ENCODE measurements at places on chromosomes 5 and 9.

GRCh38 chr9:2497666-2498400 lies 123.8 kb upstream of the VLDLR start:
- no peak for DNase-seq

DNA sequence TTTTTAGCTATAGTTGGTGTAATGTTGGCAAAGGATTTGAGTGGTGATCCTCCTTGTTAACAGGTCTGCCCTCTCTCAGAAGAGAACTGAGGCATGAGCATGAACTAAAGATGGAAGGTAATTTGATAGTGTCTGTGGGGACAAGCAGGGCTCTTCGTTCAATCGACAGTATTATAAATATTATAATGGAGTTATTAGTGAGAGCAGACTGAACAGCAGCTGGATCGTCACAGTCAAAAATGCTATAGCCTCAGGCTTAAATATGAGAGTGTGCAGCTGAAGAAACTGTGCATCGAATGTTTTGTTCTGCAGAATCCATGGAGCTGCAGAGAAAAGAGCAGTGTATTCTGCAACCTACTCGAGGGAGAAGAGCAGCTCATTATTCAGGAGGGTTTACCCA lies 757.3 kb downstream of the DNAH5 start:
- no peak for DNase-seq

- no peak for DNase-seq
These were observed 4.6 kb downstream of the HOMER1 start for GRCh38 chr5:79509244-79509885.

GRCh38 chr5:134090522-134090921 lies 24.0 kb upstream of the TCF7 start:
- DNase-seq: no peak

- no peak for DNase-seq
These were observed 271.2 kb upstream of the IRX2 start for GRCh38 chr5:3022665-3023064.

GRCh38 chr9:114055061-114055460 lies 23.0 kb downstream of the AMBP start:
- no peak for DNase-seq

- no peak for DNase-seq
These were observed 142.2 kb upstream of the MAP3K1 start for GRCh38 chr5:56673171-56673570.

- DNase-seq: no peak
These were observed 885 bp downstream of the MPDZ start for GRCh38 chr9:13278368-13279246.

GRCh38 chr9:136613824-136614371 lies 48.8 kb upstream of the EGFL7 start:
- no peak for DNase-seq

- DNase-seq: no peak
These were observed 16.4 kb downstream of the MAP3K1 start for GRCh38 chr5:56831773-56832172.

DNA sequence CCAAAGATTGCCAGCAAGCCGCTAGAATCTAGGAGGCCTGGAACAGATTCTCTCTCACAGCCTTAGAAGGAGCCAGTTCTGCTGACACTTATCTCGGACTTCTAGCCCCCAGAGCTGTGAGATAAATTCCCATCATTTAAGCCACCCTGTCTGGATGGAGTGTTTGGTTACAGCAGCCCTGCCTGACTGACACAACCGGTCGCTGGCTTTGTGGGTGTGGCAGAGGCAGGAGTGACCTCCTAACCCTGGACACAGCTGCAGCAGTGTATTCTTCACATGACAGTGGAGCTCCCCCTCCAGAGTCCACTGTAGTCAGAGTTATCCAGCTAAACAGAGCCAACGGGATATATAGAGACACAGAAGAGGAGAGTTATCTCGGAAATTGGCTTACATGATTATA lies 21.2 kb upstream of the IL17B start:
- DNase-seq: no peak

DNA sequence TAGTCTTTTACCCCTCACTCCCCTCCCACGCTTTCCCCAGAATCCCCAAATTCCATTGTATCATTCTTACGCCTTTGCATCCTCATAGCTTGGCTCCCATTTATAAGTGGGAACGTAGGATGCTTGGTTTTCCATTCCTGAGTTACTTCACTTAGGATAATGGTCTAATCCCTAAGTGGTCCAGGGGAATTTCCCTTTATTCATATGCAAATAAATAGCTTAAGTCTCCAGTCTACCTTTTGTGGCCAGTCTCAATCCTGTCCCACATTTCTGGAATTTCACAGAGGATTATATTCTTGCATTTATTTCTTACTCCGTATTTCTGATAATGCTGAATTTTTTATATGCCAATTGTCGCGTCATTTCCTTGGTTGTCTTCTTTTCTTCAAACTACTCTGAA lies 245.6 kb upstream of the DAB2 start:
- no peak for DNase-seq

- DNase-seq: no peak
These were observed 4.9 kb upstream of the LHX2 start for GRCh38 chr9:124006448-124007361.

GRCh38 chr9:114098021-114098935 lies 814 bp downstream of the KIF12 start:
- DNase-seq: no peak

GRCh38 chr5:157108976-157109375 lies at the start of gene HAVCR2:
Gene HAVCR2, minus strand, starts transcription at chr5:157109044. Its CDS starts 61 bp downstream, at chr5:157108983.
- peak; percentile 26 for DNase-seq

DNA sequence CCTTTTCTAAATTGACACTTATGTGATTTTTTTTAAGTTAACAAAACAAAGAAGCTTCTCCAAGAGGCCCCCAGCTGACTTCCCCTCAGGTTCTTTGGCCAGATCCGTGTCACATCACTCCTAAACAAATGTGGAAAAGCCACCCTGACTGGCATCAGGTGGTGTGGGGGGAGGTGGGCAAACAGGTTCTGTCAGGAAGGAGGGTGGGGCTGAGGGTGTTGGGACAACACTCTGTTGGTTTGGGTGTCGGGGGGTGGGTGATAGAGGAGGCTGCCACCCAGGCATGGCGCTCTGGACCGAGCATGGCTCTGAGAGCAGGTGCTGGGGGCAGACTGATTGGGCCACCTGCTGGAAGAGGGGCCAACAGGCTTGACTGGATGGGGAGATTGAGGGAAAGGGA lies 210.9 kb downstream of the HSPA4 start:
- no peak for DNase-seq

DNA sequence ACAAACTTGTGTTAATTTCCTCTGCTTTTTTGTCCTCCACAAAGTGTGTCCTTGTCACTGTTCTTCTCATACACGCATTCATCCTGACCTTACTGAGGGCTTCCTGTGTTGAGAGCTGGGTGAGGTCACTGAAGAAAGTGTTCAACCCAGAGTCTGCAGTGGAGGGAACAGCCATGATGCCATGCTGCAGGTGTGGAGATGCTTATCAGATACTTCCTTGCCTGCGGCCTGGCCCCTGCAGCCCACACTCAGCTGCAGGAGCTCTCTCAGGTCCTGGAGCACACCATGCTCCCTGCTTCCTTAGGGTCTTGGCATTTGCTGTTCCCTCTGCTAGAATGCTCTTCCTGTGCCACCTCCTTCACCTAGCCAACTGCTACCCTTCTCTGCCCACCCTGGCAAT lies 108.1 kb upstream of the SPRY4 start:
- no peak for DNase-seq

DNA sequence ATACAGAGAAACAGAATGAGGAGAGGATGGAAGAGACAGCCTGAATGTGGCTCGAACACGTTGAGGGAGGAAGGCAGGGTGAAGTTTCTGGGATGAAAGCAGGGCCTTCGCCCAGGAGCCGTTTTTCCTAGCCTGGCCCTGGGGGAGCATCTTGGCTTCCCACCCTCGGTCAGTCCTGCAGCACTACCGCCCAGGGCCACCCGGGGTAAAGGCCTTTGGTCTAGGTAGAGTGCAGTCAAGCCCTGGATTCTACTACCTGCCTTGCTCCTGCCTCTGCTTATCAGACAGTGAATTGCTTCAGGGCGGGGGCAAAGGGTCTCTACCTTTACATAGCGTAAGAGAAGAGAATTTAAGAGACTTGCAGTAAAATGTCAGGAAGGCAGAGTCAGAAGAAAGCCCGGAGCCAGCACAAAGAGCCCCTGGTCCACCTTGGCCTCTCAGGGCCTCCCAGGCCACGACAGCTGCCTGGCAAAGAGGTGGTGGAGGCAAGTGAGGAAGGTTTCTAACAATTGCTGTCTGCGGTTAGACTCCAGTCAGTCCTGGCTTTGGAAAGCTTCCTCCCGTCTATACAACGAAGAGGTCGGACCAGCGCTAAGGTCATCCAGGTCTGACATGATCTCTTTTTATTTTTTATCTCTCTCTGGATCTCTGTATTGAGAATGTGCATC lies 17.9 kb downstream of the COL15A1 start:
- no peak for DNase-seq

- DNase-seq: no peak
These were observed 66.9 kb downstream of the MAN2A1 start for GRCh38 chr5:109756543-109757185.

GRCh38 chr9:34991607-34992375 lies 2.2 kb downstream of the DNAJB5 start:
- DNase-seq: no peak

DNA sequence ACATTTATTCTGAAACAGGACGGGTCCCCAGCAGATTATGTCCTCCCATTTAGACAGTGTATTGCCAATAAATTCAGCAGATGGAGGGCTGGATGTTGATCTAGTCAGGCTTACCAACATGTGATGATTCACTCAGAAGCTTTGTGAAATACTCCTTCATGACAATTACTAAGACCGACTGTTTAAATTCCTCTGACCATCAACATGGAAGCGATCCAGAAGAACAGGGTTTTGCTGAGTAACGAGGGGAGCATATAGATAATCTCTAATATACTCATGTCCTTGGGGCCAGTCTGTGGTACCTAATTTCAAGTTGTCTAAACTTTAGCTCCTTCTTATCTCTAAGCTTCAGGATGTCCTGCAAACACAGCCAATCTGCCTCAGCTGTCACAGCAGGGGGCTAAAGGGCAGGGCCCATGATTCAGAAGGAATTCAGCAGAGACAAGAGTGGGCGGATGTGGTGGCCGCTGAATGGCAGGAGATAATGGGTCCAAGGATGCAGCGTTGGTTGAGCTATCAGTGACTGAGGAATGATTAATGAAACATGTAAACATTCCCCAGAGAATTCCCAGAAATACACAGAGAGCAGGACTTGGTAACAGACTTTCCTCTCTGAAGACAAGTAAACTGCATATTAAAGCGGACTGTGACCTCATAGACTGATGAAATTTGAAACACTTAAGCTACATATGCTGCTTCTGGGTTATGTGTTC lies 109.4 kb downstream of the ANKRD55 start:
- no peak for DNase-seq

DNA sequence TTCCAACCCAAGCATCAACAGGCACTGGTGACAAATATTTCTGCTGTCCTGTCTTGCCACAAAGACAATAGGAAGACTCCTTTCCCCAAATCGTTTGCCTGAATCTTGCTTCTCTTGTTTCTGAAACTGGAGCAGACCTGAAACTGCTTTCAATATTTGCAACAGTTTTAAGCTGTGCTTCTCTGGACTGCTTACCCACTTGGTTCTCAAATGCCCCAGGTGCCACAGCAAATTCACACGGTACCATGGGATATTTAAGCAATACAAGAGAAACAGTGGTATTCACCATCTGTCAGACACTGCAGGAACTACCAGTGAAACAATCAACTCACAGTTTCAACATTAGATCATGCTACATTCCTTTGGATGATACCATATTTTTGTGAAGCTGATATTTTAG lies 309.4 kb downstream of the PARP8 start:
- no peak for DNase-seq

- no peak for DNase-seq
These were observed 13.6 kb downstream of the NNT start for GRCh38 chr5:43616535-43616934.

- no peak for DNase-seq
These were observed 9.3 kb upstream of the OR13F1 start for GRCh38 chr9:104494808-104495207.

- no peak for DNase-seq
These were observed 32.8 kb upstream of the EBF1 start for GRCh38 chr5:159132429-159133040.

GRCh38 chr5:170571875-170572852 lies 68.3 kb downstream of the KCNIP1 start:
- DNase-seq: no peak
